ENCODE measurements at places on chromosomes 2 and 18. TPM values are rescaled to one million over a fixed set of nuclear protein-coding genes. Genes with fewer than 3 reads are reported as not detected.

CXCR1 gene
- total RNA-seq: not detected

DNAH6 gene
- total RNA-seq: not detected

ITM2C gene
- total RNA-seq: 96.4 TPM

CYP26B1 gene
- total RNA-seq: 0.55 TPM

SNORC gene
- 20.0 TPM for total RNA-seq

GPAT2 gene
- 11.0 TPM for total RNA-seq

DAW1 gene
- 1.8 TPM for total RNA-seq

EGR4 gene
- total RNA-seq: not detected

FAM228A gene
- total RNA-seq: not detected

ANKRD30BL gene
- total RNA-seq: not detected

Data from PC-9 (cell line).